ENCODE measurements at places on chromosomes 5 and 9.

GRCh38 chr9:136784997-136785361 lies 6.2 kb upstream of the TMEM141 start:
- no peak for DNase-seq

- no peak for DNase-seq
Measured at GRCh38 chr9:297104-297972, 82.7 kb downstream of the DOCK8 start.

- DNase-seq: peak; percentile 81
Measured at GRCh38 chr9:3478549-3478953, 47.2 kb downstream of the RFX3 start.

GRCh38 chr5:144254552-144254951 lies 83.9 kb downstream of the KCTD16 start:
- no peak for DNase-seq
